ENCODE measurements at places on chromosomes 6 and 20.

DNA sequence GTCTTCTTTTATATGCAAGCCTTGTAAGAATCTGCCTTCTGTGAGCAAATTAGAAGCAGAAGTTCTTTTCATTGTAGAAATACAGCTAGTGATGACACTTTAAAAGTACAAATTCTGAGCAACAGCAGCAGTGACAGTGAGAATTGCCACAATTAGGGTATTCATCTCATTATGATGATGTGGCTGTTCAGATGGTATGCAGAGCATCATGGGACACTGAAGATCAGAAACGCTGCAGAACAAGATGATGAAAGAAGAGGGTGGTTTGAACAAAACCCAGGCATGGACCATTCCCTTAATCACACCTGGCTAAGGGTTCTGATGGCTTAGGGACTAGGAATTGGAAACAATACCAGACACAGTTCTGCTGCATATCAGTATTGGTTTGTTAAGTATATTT is 312.7 kb upstream of the TBX18 start:
- no peak for DNase-seq

GRCh38 chr6:166488076-166488685 is 98.3 kb downstream of the RAMACL start:
- peak; percentile 21 for DNase-seq

DNA sequence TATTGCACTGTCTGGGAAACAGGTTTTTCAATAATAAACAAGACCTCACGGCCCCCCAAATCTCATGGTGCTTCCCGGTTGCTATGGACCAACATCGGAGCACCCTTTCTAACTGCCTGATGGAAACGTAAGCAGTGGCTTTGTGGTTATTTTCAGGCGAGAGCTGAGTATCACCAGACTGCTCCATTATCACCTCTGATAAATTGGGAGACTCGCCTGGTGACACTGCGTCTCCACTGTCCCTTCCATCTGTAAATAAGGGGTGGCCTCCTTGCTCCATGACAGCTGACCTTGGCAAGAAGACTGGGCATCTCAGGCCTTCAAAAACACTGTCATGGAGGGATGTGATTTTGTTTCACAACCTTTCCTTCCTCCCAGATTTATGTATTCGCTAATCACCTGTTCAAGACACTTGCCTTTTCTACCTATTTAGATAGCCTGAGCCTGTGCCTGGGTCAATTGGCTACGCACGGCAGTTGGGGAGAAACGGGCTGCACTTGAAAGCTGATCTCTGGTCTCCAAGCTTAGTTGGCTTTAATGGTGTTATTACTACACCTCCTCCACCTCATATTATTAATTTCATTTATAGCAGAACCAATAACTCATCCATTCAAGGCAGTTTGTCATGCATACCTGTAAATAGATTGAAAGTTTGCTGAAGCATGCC is 17.7 kb upstream of the CDH4 start:
- no peak for DNase-seq

GRCh38 chr6:152338335-152339125 is 298.6 kb downstream of the SYNE1 start:
- peak; percentile 4 for DNase-seq

- DNase-seq = no peak
Measured at GRCh38 chr20:57437267-57437666, 46.1 kb downstream of the RBM38 start.

DNA sequence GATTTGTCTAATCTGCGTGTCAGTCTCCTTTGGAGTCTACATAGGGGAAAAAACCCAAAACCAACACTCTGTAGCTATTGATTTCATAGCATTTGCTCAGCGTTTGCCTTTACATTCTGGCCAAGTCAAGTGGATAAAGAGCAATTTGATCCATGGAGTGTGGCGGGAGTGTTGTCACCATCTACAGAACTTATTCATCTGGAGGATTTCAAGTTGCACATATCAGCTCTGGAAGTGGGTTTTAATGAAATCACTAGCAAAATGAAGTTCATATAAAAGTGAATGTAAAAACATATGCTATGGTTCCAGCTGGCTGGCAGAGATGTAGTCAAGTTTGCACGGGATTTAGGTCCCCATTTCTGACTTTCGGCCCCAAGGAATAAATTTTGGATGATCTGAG is 219.7 kb upstream of the SUPT3H start:
- DNase-seq = no peak

DNA sequence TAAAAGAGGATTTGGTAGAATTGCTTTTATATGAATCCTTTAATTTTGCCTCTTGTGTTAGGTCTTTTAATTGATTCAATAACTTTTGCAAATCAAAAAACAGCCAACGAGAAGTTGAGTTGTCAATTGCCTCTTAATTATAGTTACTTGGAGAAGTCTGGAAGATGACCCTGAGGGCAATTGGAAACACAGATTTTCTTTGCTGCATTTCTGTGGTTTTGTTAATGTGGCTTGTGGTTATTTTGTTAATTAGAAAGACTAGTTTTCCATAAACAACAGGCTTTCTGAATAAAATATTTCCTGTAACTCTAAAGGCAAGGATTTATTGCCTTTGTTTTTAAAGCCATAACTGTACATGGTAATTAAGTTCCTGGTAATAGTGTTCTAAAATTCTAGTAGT is 513.0 kb downstream of the EPHA7 start:
- DNase-seq = no peak

DNA sequence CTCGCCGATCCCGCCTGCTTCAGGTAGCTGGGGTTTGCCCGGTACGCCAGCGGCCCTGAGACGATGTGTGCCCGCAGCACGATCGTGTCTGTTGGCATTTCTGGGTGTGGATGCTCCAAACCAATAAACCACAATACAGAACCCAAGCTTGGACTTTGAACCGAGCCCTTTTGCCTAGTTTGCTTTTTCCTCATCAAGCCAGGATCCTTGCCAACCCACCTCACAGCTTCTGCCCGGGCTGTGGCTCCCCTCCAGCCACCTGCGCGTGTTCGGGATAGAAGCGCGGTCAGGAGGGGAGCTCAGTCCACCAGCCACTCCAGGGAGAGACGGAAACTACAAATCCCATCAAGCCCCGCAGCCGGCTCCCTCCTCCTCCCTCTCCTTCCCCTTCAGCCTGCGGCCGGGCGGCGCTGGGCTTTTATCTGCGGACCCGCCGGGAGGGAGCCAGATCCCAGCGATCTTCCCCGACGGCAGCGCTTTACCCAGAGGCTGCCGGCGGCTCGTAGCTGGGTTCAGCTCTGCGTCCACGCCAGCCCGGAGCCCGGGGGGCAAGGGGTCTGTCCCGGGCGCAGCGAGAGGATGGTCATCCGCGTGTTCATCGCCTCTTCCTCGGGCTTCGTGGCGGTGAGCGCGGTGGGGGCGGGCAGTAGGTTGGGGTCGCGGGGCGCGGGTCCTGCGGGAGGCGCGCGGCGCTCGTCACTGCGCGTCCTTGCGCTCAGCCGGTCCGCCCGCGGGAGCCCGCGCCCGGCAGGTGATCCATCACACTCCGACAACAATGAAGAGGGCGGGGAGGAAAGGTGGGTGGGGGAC is at the start of gene SH3BGRL2:
SH3BGRL2 (plus strand) TSS at position 447 of the 810 bp plus-strand sequence; CDS start at position 580, 133 bp downstream.
- DNase-seq = peak; percentile 63

DNA sequence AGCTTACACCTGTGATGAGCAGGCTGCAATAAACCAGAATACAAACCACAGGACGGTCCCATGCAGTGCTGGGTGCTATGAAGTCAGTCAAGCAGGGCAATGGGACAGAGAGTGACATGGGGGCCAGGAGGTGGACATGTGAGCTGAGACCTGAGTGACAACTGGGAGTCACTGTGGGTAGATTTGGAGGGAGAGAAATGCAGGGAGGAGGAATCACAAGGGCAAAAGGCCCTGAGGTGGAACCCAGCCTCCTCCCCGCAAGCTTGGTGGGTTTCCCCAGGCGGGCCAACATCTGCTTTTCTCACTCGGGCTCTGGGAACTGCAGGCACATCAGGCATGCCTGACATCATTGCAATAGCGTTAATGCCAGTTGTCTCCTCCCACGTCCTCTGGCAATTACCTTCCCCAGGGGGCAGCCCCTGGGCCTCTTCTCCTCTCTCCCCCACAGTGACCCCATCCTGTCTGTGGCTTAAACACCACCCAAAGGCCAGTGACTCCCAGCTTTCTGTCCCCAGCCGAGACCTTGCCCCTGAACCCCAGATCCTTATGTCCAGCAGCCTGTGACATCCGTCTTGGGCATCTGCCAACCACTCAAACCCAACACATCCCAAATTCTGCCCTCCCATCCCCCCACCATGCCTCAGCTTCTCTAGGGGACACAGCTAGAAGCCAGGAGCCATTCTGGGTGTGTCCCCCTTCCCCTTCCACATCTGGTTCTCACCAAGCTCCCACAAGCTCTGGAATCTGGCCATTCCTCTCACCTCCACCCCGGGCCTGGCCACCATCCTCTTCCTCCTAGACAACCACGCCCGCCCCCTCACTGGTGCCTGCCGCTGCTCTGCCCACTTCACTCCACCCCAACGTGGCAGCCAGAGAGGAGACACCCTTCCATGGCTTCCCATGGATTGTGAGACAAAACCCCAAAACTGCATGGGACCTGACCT is 28.2 kb downstream of the PDRG1 start:
- DNase-seq = no peak

GRCh38 chr6:31580807-31581433 is 1.3 kb downstream of the LTB start:
- peak; percentile 60 for DNase-seq

DNA sequence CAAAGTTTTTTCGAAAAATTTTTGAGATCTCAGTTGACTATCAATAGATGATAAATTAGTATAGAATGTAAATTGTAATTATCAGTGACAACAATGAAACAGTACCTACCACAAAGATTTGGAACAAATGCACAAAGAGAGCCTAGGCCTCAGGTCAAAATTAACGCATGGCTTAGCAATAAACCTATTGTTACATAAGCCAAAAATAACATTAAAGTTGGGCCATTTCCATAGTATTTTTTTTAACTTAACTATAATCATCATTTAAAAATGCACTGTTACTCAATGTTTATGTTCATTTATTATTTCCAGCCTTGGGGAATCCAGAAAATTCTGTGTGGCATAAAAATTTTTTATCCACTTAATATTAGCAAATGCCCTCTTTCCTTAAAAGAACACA is 117.0 kb downstream of the EPB41L2 start:
- DNase-seq = no peak

DNA sequence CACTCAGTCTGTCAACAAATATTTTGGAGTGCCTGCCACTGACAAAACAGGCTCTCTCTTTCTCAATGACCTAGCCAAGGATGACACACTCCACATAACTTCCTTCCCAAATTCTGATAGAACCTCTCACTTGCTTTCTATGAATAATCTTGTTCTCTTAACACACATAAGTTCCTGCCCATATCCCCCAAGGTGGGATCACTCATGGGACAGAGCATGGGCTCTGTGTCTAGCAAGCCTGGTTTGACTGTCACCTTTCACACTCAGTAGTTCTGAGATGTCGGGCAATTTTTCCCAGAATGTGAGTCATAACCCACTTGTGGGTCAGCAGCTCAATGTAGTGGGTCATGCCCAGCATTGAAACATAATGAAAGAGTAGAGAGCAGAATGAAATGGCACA is 78.1 kb downstream of the LRFN2 start:
- no peak for DNase-seq

GRCh38 chr6:151269321-151269995 is 29.7 kb downstream of the AKAP12 start:
- DNase-seq = no peak

- no peak for DNase-seq
Measured at GRCh38 chr20:37257988-37258387, 3.6 kb downstream of the GHRH start.

GRCh38 chr6:81515562-81516453 is 236.7 kb downstream of the TENT5A start:
- DNase-seq = no peak

GRCh38 chr20:50824137-50824536 is 29.3 kb downstream of the BCAS4 start:
- DNase-seq = no peak

GRCh38 chr20:61756966-61757677 is 308.6 kb downstream of the TAF4 start:
- DNase-seq = no peak

GRCh38 chr6:18536591-18537055 is 149.5 kb downstream of the RNF144B start:
- DNase-seq = no peak

DNA sequence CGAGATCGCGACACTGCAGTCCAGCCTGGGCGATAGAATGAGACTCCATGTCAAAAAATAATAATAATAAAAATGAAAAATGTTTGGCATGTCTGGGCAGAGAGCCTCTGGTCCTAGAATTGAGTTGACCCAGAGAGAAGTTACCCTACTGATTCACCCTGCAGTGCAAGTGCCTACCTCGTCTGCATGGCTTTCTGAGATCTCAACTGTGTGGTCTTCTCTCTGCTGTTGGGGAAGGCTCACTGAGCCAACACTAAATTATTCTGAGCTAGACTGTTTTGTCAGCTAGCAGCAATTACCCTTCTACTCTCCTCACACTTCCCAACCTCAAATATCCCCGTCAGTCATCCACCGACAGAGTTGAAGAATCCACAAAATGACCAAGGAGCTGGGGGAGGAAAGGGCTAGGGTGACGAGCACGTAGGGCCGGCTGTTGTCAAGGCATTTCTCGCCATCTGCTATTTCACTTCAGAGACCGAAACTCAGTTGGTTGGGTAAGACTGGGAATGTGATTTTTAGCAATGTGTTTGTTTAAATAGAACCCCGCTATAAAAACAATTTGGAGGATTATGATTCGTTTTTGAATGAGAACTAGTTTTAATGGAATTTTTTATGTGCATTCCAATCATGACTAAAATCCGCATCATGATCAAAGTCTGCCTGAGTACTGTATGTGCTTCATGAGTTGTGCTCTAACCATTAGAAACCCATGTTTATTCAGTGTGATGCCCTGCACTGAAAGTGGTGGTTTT is 9.4 kb downstream of the MAS1 start:
- DNase-seq = no peak

- DNase-seq = no peak
Measured at GRCh38 chr6:6661684-6662083, 73.2 kb downstream of the LY86 start.

DNA sequence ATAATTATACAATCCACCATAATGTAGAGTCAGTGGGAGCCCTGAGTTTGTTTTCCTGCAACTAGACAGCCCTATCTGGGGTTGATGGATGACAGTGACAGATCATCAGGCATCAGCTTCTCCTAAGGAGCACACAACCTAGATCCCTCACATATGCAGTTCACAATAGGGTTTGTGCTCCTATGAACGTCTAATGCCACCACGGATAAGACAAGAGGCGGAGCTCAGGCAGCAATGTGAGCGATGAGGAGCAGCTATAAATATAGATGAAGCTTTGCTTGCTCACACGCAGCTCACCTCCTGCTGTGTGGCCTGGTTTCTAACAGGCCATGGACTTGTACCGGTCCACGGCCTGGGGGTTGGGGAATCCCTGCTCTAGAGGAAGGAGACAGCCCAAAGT is 25.9 kb downstream of the EDEM2 start:
- no peak for DNase-seq

- no peak for DNase-seq
Measured at GRCh38 chr6:110233770-110234374, 53.6 kb downstream of the CDC40 start.

DNA sequence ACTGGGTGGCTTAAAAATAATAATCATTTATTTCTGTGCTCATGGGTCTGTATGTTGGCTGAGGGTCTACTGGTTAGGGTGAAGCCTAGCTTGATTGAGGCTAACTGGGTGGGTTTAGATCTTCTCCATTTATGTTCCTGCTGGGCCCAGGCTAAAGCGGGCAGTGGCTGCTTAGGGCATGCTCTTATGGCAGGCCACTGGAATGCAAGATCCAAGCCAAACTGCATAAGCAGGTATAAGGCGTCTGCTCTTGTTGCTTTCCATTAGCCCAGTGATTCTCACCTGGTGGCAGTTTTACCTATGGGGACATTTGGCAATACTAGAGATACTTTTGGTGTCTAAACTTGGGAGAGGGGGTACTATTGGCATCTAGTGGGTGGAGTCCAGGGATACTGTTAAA is 44.5 kb downstream of the QKI start:
- DNase-seq = no peak

All from C1 segment of cervical spinal cord (tissue), 14 donors.